ENCODE measurements at places on chromosomes 12 and 14.

- DNase-seq, result no peak
Observed at GRCh38 chr12:41188841-41189394, 798 bp downstream of the PDZRN4 start.

DNA sequence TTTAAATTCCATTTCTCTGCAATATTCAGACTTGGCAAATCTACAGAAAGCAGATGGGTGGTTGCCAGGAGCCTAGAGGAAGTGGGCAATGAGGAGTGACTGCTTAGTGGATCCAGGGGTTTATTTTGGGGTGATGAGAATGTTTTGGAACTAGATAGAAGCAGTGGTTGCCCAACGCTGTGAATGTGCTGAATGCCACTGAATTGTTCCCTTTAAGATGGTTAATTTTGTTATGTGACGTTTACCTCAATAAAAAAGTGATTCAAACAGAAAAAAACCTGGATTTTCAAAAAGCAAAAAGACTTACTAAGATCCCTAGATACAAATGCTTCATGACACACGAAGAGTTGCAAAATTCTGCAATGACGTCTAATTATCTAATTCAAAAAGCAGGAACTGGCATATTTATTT, 34.2 kb downstream of the DAO start:
- DNase-seq, result peak; percentile 6

DNA sequence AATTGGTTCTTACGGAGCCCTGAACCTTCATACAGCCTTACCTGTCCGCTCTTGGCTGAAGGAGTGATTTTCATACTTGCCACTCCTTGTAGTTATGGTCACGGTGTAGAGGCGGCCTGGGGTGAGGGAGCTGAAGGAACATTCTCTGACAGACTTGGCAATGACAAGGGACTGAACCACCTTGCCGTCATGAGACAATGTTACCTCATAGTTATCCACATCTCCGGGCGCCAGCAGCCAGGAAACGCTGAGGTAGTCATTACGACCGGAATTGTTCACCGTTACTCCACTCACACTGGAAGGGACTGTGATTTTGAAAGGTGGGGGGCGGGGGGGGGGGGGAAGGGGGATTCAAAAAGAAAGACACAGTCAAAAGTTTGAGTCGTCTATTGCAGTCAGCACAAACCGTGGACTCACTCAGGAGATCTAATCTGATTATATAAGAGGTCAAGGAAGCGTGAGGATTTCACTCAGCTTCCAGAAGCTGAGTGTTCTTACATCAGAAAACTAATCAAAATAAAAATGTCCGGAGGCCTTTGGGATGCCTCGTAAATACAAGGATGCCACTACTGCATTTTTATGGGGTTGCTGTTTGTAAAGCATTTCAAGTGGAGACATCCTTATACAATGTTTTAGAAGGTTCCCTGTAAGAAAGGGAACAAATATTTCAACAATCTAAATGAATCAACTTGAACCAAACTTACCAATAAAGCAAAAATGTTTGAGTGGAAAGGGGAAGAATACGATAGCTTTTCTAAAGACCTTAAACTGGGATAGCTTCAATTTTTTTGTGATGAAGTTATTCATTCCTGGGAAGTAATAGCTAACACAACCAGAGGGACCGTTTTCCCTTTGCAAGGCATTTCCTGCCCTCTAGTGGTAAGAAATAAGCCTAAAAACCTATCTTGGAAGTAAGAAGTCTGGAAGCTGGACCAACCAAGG, 60.6 kb downstream of the PTPRB start:
- peak; percentile 87 for DNase-seq

GRCh38 chr14:102248121-102248520, 56.8 kb downstream of the MOK start:
- DNase-seq, result peak; percentile 39

DNA sequence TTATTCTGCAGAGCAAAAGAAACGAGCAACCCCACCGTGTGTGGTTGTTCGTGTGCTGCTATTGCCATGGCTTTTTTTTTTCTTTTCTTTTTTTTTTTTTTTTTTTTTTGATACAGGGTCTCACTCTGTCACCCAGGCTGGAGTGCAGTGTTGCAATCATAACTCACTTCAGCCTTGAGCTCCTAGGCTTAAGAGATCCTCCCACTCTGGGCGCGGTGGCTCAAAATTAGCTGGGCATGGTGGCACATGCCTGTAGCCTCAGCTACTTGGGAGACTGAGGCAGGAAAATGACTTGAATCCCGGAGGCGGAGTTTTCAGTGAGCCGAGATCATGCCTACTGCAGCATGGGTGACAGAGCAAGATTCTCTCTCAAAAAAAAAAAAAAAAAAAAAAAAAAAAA, 144.2 kb downstream of the ESR2 start:
- DNase-seq, result no peak

DNA sequence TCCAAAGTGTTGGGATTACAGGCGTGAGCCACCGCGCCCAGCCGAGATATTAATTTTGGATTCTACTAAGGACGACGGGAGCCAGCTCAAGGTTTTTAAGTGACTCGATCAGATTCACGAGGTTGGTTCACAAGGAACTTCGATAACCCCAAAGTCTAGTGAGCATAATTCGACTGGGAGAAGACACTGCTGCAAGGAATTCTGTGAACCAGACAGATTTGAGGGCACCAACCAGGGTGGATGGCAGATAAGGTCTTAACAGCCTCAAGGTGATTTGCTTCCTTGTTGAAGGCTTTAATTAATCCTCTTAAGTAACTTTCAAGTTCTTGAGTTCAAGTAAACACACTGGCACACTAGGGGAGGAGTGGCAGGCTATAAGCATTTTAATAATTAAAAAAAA, 1.1 kb upstream of the KLHDC2 start:
- DNase-seq, result peak; percentile 3

DNA sequence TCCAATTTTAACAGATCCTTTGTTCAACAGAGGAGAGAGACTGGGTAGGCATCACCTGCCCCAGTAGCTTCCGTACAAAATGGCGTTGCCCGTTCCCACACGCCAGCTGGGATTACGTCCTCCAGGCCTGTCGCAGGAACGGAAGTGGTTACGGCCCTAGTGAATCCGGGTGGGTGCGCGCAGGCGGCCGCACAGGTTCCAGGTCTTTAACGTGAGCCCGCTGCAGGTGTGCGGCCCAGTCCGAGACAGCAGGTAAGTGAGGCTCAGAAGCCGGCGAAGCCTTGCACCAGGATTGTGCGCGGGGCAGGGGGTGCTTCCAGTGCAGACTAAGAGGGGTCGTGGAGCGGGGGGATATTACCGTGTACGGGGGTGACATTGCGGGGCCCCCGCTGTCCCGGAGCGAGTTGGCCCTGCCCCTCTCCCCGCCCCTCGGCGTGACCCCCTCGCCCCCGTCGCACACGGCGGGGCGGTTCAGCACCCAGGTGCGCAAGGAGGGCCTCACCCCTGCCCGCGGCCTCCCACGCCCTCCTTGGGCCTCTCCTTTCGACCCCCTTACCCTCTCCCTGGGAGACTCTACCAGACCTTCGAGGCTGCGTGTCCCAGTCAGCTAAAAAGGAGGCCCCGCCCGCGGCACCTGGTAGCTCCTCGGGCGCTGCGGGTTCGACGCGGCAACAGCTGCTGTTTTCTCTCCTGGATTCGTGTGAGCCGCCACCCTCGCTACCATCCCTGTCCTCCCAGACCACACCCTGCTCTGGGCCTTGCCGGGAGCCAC, at the start of gene EXD2:
EXD2 (plus strand) TSS at position 159 of the 772 bp plus-strand sequence. CDS start 17,973 bp downstream, outside the sequence.
- DNase-seq, result peak; percentile 84

- no peak for DNase-seq
Observed at GRCh38 chr12:41190338-41190737, 2.2 kb downstream of the PDZRN4 start.

All from fibroblast of lung (primary cell).